Activated naive CD8-positive, alpha-beta T cell treated with anti-CD3 and anti-CD28 coated beads for 36 hours (primary cell): ENCODE measurements at places on chromosomes 11 and 22.

- DNase-seq: no peak
Measured at GRCh38 chr11:113420808-113421207, 33.2 kb downstream of the ANKK1 start.

DNA sequence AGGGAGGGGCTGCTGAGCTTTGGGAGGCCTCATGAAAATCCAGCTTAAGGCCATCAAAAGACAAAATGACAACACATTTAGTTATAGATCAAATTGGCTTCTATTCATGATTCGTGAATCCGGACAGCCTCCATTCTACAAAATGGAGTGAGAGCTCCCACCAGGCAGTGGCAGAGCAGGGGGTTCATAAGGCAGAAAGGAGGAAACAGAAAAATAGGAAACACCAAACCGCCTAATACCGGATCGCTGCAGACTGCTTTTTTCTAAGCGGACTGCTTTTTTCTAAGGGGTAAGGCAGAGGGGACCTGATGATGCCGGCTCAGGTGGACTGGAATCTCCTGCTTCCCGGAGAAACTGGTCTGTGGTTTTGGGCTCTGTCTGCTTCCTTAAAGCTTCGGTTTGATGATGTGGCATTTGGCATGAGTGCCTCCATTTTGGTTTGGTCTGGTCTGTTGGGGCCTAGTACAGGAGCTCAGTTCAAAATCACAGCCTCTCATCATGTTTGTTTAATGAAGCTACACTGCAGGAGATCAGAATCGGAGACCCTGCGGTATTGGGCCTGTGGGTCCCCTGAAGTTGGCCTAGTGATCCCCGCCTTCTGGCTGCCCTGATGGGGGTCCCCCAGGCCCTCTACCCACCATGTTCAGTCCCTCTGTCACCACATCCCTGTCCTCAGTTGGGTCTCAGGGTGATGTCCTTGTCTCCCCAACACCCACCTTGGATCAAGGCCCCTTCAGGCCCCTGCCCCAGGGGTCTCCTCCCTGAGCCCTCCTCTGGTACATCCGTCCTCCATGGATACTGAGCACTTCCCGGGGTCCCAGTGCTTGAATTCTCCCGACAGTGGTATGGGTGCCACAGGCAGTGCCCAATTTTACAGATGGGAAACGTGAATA lies 1.2 kb downstream of the ALDH3B1 start:
- no peak for DNase-seq

- no peak for DNase-seq
Measured at GRCh38 chr11:70281156-70281609, 10.7 kb downstream of the PPFIA1 start.

DNA sequence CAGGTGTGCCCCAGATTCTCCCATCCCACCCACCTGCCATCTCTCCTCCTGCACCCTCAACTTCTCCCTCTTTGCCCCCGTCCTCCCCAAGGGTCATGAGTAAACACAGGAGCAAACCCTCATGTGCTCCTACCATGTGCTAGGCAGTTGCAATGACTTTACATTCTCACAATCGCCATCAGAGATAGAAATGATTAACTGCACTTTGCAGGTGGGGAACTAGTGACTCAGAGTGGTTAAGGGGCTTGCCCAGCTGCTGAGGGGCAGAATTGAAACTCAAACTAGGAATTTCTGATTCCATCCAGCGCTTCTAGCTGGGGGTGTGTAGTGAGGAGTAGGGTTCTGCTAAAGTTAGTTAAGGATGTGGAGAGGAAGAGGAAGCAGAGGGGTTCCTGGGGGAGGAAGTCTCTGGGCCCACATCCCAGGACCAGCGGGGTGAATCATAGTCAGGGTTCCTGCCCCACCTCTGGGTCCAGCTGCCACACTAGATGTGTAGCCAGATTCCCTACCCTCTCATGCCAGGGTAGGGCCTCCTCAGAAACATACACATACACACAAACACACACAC lies 16.0 kb upstream of the PRG2 start:
- peak; percentile 67 for DNase-seq

DNA sequence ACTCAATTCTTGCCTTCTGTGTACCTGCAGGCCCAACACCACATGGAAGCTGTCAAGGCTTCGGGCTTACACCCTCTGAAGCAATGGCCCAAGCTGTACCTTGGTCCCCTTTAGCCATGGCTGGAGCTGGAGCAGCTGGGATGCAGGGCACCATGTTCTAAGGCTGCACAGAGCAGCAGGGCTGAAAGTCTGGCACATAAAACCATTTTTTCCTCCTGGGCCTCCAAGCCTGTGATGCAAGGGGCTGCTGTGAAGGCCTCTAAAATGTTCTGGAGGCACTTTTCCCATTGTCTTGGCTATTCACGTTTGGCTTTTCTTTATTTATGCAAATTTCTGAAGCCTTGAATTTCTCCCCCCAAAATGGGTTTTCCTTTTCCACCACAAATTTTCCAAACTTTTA lies 102.1 kb upstream of the SLC5A12 start:
- DNase-seq: no peak

- no peak for DNase-seq
Measured at GRCh38 chr11:71461696-71462095, 8.7 kb downstream of the NADSYN1 start.

DNA sequence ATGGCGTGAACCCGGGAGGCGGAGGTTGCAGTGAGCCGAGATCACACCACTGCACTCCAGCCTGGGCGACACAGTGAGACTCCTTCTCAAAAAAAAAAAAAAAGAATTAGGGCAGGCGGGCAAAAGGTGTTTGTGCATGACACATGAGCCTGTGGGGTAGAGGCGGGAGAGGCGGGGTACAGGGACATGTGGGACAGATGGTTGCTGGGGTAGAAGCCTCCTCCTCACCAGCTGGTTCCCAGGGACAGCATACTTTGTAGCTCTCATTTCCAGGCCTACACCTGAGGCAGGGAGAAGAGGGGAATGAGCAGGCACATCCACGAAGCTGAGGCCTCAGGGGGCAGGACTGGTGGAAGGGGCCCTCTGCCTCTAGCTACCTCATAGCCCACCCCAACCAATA lies 23.7 kb downstream of the YWHAH start:
- DNase-seq: no peak

- no peak for DNase-seq
Measured at GRCh38 chr11:35844579-35844978, 99.3 kb upstream of the LDLRAD3 start.

GRCh38 chr11:66857927-66858185 lies 992 bp downstream of the LRFN4 start:
- DNase-seq: no peak

DNA sequence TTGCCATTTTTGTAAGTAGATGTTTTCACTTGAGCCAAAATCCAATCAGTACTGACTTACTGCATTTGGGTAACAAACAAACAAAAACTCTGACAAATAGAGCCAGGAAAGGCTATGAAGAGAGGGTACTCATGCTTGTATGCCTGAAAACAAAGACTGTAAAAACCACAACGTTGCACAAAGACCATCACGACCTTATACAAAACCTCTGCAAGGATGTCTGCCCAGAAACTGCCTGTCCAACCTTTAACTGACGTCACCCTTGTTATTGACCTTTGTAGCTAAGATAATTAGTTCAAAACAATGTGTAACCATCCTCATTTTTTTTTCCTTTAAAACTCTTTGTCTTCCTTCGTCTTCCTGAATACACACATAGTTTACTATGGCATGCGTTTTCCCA lies 804 bp upstream of the CREBZF start:
- no peak for DNase-seq

- no peak for DNase-seq
Measured at GRCh38 chr11:42065199-42065598, 605.7 kb upstream of the LRRC4C start.

GRCh38 chr11:12458042-12458441 lies 80.7 kb downstream of the PARVA start:
- no peak for DNase-seq

DNA sequence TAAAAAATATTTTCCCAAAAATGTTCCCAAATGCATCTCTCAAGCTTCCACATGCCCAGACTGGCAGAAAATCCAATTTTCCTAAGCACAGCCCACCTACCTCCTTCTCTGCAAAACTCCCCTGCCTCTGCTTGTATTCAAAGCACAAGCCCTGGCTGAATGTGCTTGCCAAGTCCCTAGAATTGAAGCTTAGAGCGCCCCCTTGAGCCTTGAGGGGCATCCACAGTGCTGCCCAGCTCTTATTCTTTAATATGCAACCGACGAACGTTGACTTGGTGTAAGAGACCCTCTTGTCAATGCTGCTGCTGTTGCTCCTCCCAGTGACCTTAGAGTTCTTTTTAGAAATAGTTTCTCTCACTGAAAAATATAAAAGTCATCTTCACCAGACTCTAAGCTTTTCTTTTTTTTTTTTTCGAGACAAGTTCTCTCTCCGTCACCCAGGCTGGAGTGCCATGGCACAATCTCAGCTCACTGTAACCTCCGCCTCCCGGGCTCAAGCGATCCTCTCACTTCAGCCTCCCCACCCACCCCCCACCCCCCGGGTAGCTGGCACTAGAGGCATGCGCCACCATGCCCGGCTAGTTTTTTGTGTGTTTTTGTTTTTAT lies 63.5 kb upstream of the CAPRIN1 start:
- peak; percentile 67 for DNase-seq

DNA sequence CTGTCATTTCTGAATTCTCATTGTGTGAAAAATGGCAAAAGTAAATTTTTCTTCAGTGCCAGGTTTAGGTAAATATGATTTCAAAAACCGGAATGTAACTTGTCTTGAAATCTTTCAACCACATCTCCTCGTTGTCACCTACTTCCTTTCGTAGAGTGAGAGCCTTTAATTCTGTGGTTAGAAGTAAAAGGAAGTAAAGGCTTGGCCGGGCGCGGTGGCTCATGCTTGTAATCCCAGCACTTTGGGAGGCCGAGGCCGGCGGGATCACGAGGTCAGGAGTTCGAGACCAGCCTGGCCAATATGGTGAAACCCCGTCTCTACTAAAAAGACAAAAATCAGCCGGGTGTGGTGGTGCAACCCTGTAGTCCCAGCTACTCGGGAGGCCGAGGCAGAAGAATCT lies 29.8 kb downstream of the SGSM3 start:
- DNase-seq: no peak

DNA sequence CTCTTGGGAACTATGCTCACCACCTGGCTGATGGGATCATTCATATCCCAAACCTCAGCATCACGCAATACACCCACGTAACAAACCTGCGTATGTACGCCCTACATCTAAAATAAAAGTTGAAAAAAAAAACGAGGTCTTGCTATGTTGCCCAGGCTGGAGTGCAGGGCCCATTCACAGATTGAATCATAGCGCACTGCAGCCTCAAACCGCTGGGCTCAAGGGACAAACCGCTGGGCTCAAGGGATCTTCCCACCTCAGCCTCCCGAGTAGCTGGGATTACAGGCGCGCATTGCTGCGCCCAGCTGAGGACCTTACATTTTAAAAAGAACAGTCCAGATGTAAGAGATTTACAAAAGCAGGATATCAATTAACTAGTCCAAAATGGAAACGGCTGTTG lies 41.9 kb upstream of the EMID1 start:
- no peak for DNase-seq

DNA sequence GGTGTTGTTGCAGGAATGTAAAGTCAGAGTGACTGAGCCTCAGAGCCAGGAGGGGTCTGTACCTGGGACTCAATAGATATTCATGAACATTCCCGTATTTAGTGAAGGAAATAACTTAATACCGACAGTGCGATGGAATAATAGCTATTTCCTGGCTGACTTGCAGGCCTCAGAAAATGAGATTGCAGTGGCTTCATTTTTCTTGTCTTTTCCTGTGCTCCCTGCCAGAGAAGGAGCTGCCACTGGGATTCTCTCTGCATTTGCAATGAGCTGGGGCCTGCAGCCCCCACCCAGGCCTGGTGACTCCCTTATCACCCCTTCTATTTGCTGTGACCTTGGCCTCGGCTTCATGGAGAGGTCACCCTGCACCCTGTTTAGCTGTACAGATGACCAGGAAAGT lies 173.4 kb downstream of the MIAT start:
- DNase-seq: no peak

DNA sequence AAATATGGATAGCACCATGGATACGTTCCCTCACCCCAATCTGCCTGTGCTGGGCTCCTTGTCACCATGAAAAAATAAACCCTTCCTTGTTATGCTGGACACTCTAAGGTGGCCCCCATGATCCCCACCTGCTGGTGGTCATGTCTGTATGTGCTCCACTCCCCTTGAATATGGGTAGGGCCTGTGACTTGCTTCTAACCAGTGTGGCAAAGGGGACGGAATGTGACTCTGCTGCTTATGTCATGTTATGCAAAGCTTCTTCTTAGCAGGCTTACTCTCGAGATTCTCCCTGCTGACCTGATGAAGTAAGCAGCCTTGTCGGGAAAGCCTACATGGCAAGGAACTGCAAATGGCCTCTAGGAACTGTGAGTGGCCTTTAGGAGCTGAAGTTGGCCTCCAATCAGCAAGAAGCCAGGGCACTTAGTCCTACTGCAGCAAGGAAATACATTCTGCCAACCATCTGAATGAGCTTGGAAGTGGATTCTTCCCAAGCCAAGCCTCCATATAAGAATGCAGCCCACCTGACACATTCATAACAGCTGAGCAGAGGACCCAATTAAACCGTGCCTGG lies 159.9 kb downstream of the CCDC34 start:
- no peak for DNase-seq

- no peak for DNase-seq
Measured at GRCh38 chr11:69913591-69914285, 94.5 kb upstream of the FGF3 start.

GRCh38 chr11:111528557-111528956 lies 12.0 kb upstream of the LAYN start:
- DNase-seq: no peak

DNA sequence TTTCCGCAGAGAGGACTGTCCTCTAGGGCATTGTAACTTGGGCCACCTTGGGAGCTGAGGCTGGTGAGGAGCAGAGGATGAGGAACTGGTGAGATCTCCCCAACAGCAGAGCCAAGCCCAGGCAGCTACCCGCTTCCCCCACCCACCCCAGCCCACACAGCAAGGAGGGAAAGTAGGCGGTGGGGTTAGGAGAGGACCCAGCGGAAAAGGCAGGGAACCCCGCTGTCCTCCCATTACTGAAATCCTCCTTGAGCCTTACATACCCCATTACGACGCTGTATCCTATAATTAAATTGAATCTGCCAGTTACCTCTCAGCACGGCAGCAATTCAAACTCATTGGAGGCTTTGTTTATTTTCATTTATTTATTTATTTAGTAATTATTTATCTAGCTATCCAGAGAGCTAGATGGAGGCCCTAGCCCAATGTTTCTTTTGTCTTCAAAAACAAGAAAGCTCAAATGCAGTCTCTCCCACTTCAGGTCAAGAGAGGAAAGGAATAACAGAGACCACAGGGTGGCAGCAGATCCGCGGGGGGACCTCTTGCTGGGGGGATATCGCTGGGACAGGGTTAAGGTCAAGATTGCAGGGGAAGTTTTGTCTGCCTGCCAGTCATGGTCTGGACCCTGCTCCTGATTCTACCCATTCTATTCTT lies 218.0 kb downstream of the ST3GAL4 start:
- no peak for DNase-seq

DNA sequence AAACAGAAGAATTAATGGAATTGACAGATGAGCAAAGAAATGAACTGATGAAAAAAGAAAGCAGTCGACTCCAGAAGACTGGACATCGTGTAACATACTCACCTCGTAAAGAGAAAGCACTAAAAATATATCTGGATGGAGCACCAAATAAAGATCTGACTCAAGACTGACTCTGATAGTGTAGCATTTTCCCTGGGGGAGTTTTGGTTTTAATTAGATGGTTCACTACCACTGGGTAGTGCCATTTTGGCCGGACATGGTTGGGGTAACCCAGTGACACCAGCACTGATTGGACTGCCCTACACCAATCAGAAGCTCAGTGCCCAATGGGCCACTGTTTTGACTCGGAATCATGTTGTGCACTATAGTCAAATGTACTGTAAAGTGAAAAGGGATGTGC lies 52.4 kb downstream of the DKK3 start:
- DNase-seq: no peak
